ENCODE measurements at places on chromosomes 13 and 19.

- DNase-seq = peak; percentile 82
These were observed 1707.6 kb upstream of the SLC10A2 start for GRCh38 chr13:104773775-104774174.

DNA sequence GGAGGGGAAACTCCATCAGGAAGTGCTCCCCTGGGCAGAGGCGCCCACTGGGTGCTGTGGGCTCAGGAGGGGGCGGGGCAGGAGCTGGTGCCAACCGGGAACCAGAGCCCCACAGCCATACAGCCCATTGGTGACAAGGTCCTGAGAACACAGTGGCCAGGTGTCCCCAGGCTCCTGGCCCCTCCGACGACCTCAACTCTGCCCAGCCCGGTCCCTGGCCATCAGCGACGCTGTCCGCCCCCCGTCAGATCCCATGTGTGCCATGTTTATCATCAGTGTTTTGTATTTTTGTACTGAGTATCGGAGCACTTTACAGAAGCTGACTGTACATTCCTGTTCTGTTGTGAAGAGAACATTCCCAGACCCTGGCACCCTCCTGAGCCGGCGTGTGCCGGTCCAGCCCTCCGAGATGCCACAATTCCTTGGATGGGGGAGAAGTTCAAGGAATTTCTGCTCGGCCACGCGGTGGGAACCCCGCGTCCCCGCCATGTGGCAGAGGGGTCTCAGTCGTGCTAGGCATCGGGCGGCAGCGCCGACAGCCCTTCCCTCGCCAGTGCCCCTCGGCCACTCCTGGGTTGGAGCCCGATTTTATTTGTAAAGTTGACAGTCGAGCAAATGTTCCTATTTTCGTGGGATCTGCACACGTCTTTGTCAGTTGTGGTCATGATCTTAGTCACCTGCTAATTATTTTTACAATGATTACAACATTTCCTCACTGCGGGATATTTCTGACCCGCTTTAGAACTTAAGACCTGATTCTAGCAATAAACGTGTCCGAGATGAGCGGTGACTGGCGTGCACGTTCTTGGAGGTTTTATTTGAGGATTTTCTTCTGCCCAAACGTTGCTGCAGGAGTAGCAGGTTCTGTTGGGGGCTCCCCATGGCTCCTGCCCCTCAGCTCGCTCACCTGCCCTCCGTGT lies 16.9 kb downstream of the PEX11G start:
- peak; percentile 66 for DNase-seq

DNA sequence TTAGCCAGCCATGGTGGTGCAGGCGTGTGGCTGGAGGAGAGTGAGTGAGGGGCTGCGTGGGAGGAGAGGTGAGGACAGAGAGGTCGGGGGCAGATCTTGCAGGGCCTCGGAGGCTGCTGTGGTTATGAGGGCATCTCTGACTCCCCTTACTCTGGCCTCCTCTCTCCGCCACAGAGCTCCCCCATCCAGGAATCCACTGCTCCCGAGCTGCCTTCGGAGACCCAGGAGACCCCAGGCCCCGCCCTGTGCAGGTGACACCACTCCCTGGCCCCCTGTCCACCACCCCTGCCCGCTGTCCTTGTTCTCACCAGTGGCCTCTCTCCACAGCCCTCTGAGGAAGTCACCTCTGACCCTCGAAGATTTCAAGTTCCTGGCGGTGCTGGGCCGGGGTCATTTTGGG lies 7.8 kb downstream of the PTGER1 start:
- no peak for DNase-seq

DNA sequence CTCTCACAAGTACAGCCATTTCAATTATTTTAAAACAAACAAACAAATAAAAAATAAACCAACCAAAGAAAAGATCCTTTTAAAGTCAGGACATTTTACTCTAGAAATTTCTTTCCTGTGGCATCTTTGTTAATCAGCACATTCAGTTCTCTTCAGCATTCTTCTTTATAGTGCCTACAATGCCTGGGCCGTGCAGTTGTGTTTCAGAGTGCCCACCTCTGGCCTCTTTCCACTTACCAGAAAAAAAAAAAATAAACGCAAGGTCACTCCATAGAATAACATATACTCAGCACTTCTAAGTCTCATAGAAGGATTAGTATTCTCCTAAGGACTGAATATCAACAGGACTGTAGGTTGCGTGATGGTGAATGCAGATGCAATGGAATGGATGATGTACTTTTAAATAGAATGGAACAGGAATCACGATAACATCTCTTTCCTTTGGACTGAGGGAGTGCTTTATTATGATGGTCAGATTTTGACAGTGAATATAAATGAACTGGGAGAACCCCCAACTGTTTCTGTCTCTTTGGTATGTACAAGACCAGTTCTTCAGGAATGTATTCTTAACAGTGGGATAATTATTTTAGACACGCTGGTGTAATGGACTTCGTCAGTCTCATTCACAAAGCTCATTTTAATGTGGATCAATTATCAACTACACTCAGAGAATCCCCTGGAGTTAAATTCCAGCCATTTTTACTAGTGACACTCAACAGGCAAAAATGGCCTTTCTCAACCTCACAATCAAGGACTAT lies 125.0 kb upstream of the NBEA start:
- DNase-seq = no peak

- DNase-seq = no peak
These were observed 4.2 kb downstream of the POU4F1 start for GRCh38 chr13:78598966-78599644.

All from choroid plexus epithelial cell (primary cell).